Stimulated activated CD8-positive, alpha-beta memory T cell treated with anti-CD3 and anti-CD28 coated beads, Interleukin-7, amount 100 ng/mL, for 1 hour (primary cell): ENCODE measurements at places on chromosomes 1 and 21.

- no peak for DNase-seq
Measured at GRCh38 chr1:65691972-65692371, 100.7 kb upstream of the PDE4B start.

DNA sequence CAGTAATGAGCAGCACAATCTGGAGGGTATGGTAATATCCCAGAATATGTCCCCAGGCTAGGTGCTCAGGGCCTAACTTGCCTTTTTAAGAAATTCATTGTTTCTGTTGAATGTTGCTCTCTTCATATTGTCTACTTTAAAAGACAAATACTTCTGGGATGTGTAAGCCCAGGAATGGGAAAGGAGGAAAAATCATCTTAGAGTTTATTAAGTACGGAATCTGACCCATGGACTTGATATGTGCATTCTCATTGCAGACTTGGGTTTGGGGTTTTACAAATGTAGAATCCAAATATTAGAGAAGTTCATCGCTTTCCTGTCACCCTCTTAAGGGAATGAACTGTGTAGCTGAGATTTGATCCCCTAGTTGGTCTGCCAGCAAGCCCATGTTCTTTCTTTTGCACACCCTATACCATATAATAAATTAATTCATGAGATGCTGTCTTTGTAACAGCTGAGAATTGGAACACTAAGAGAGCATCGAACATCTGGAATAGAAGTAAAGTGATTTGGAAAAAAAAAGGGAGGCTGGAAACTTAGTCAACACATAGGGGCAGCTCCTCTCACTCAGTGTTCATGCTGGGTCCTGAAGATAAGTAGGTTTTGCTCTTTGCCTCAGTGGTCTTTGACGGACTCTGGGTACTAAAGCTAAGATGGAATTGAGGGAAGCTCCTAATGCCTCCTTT is 235.8 kb upstream of the C1orf105 start:
- DNase-seq, result no peak

GRCh38 chr21:44423941-44424607 is 31.2 kb upstream of the LRRC3 start:
- no peak for DNase-seq

- no peak for DNase-seq
Measured at GRCh38 chr1:214570442-214570841, 19.0 kb upstream of the PTPN14 start.

DNA sequence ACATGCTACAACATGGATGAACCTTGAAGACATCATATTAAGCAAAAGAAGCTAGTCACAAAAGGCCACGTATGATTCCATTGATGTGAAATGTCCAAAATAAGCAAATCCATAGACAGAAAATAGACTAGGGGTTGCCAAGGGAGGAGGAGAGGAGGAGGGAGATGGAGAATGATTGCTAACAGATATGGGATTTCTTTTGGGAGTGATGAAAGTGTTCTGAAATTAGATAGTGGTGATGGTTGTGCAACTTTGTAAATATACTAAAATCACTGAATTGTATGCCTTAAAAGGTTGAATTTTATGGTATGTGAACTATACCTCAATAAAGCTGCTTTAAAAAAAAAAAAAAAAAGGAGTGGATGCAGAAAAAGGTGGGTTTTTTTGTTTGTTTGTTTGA is 7.6 kb downstream of the CLSTN1 start:
- DNase-seq, result no peak

DNA sequence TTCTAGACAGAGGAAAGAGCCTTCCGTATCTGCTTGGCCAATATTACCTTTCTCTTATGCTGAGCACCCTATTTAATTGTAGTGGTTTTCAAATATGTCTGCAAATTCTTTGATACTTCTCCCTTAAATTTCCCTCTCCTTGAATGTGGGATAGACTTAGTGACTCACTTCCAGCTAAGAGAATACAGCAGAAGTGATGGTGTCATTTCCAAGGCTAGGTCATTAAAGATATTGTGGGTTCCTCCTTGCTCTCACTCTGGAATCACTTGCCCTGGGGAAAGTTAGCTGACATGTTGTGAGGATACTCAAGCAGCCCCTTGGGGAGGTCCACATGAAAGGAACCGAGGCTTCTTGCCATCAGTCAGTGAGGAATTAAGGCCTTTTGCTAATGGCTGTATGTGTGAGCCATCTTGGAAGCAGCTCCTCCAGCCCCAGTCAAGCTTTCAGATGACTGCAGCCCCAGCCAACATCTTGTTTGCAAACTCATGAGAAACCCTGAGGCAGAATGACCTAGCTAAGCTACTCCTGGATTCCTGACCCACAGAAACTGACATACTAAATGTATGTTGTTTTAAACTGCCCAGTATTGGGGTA is 8.1 kb upstream of the CITED4 start:
- no peak for DNase-seq
